IPS DF 6.9 (cell line): ENCODE measurements at places on chromosomes 11 and 22.

- DNase-seq = no peak
Observed at GRCh38 chr11:109960831-109961230, 132.4 kb upstream of the ZC3H12C start.

- no peak for DNase-seq
Observed at GRCh38 chr11:26621132-26621531, 49.1 kb upstream of the MUC15 start.

DNA sequence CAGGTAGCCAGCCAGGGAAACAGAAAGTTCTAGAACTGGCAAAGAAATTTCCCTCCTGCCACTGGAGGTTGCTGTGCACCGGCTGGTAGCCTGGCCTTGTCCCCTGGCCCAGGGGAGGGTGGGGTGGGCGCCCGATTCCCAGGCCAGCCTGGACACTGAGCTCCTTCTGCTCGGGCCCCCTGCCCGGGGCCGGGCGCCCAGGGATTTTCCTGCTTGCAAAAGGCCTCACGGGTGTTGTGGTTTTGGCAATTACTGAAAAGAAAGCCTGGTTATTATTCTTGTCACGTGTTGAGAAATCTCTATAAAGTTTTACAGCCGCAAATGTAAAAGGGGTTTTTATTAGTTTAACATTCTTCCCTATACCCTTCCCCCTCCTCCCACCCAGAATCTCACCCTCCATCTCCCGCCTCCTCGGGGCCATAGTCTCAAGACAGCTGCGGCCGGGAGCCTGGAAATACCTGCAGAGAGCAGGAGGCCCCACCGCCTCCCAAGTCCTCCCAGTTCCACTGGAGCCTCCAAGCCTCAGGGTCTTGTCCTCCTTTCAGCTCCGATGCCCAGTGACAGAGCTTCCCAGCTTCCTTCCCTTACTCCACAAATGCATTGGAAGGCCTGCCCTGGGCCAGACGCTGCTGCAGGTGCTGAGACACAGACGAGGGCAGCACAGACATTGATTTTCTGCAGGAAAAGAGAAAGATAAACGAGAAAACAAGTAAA lies 1515.6 kb downstream of the TBC1D22A start:
- no peak for DNase-seq

- no peak for DNase-seq
Observed at GRCh38 chr11:2911785-2912391, 17.3 kb downstream of the PHLDA2 start.

DNA sequence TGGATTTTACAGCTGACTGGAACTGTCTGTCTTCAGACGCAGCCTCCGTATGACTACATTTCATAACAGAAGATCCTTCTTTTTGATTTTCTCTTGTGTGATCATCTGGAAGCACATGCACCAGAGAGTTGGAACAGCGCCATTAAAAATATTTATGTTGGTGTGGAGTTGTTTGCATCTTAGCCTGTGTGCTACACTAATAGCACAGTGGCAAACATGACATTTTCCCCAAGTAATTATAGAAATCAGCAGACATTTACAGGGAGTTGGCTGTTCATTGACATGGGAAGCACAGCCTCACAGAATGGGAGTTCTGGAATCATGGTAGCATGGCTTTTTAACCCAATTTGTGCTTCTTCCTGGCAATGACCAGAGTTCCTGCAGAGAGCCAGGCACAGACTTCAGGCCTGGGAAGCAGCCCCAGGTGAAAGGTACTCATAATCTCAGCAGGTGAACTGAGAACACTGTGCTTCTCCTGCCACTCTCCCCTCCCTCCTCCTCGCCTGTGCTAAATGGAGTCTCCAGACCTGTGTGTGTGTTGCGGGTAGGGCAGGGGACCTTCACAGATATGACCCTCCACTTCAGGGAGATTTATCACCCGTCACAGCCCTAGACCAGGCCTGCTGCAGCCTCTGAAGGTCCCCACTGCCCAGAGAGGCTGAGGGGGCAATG lies 82.8 kb upstream of the PLET1 start:
- no peak for DNase-seq

GRCh38 chr11:18365741-18366140 lies 28.6 kb upstream of the LDHA start:
- no peak for DNase-seq

GRCh38 chr11:3058753-3059664 lies 1.8 kb upstream of the CARS1 start:
- no peak for DNase-seq

DNA sequence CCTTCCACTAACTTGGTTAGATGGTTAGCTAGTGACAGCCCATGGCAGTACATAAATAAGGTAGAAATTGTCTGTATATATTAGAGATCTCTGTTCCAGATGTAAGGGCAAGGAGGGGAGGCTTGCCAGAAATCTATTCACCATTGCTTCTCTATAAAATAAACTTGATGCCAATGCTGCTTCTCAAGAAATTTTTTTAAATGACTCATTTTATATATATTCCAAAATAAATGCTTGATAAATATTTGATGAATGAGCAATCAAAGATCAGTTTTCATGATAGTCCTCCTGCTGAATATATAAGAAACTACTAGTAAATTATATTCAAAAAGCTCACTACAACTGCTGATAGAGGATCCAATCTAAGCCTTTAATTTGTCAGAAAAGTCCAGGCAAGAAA lies 710.6 kb upstream of the CCDC179 start:
- no peak for DNase-seq

DNA sequence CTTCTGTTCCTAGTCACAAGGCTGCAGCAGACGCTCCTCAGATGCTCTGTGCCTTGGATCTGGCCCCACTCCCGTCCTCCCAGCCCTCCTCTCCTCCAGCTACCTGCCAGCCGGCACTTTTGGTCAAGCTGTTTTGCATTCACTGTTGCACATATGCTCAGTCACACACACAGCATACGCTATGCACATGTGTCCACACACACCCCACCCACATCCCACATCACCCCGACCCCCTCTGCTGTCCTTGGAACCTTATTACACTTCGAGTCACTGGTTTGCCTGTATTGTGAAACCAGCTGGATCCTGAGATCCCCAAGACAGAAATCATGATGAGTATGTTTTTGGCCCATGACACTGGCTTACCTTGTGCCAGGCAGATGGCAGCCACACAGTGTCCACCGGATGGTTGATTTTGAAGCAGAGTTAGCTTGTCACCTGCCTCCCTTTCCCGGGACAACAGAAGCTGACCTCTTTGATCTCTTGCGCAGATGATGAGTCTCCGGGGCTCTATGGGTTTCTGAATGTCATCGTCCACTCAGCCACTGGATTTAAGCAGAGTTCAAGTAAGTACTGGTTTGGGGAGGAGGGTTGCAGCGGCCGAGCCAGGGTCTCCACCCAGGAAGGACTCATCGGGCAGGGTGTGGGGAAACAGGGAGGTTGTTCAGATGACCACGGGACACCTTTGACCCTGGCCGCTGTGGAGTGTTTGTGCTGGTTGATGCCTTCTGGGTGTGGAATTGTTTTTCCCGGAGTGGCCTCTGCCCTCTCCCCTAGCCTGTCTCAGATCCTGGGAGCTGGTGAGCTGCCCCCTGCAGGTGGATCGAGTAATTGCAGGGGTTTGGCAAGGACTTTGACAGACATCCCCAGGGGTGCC lies 109.8 kb downstream of the BCR start:
- DNase-seq = no peak

GRCh38 chr22:48082284-48082683 lies 1319.8 kb downstream of the TBC1D22A start:
- no peak for DNase-seq

- no peak for DNase-seq
Observed at GRCh38 chr11:124297921-124298320, 15.8 kb downstream of the OR8D1 start.

- no peak for DNase-seq
Observed at GRCh38 chr11:131121426-131122333, 205.4 kb upstream of the SNX19 start.

DNA sequence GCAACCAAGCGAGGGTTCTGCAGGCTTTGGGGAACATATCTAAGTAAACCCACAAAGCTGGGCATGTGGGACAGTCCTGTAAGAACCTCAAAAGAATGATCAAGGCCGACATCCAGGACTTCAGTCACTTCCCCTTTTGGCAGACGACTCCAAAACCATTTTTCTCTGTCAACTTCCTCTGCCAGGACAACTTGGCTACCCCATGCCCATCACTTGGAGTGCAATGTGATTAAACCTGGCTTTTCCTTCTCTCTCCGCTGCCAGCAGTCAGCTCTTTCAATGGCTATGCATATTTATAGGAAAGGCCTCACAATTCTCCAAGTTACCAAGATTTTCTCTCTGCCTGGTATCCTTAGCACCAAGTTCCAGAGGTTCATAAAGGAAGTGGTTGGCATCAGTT lies 78.9 kb downstream of the C11orf58 start:
- no peak for DNase-seq

DNA sequence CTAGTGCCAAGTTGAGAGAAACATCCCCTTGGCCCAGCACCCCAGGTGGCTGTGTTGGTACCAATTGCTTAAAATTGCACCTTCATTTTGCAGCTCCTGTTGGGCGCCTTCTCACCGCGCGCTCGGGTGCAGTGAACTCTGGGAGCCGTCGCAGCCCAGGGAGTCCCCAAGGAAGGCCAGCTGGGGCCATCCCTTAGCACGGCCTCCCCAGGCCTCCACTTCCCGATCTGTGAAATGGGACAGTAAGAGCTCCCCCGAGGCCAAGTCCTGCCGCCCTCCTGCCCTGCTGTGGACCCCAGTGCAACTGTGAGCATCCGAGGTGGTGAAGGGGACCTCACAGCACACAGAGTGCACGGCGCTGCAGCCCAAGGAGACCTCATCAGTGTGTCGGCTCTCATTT lies 1234.1 kb downstream of the BRD1 start:
- DNase-seq = no peak

- DNase-seq = no peak
Observed at GRCh38 chr11:32107647-32108046, 16.8 kb downstream of the RCN1 start.

GRCh38 chr22:19037282-19038163 lies 84.7 kb downstream of the DGCR2 start:
- DNase-seq = no peak

DNA sequence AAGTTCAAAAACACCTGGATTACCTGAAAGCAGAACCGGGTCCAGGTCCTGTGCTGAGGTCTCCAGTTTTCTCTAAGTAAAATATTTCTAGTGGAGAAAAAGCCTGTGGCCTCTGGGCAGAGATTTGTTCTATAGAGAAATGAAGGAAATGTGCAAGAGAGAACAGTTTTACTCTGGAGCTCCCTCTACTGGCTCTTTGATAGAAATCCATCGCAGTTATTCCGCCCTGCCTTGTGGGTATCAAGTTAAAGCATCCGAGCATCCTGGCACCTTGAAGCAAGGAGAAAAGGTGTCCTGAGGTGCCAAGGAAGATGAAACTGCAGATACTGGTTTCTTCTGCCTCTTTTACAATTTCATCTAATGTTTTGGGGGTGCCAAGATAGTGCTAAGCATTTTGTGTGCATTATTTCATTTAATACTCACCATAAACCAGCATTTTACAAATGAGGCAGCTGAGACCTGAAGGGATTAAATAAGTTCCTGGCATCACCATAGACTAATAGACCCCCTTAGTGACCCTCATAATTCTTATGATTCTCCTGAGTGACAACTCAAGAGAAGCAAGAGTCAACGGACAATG lies 113.1 kb upstream of the HSD17B12 start:
- no peak for DNase-seq

GRCh38 chr11:101582989-101583250 lies 887 bp downstream of the TRPC6 start:
- no peak for DNase-seq

GRCh38 chr22:23581260-23581650 lies 1.2 kb upstream of the IGLL1 start:
- no peak for DNase-seq

GRCh38 chr22:43090130-43090789 lies 1.1 kb upstream of the TTLL1 start:
- no peak for DNase-seq

- DNase-seq = no peak
Observed at GRCh38 chr22:23065495-23066122, 4.7 kb upstream of the GNAZ start.

GRCh38 chr11:38252620-38253019 lies 1654.6 kb upstream of the RAG2 start:
- DNase-seq = no peak

DNA sequence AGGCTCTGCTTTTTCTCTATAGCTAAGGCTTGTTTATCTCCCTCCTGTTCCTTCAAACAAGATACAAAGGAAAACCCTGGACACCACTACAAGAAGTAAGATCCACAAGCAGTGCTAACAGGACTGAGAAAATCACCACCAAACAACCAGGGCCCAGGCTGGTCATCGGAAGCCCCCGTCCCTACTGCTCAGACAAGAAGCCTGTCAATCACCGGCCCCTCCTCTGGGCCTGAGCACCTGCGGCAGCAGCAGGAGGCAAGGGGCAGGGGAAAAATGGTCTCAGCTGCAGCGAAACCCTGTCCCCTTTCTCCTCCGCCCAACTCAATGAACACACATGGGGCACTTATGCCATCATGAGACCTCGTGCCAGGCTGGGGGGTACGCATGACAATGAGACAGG lies 155.2 kb downstream of the CEP164 start:
- DNase-seq = no peak

DNA sequence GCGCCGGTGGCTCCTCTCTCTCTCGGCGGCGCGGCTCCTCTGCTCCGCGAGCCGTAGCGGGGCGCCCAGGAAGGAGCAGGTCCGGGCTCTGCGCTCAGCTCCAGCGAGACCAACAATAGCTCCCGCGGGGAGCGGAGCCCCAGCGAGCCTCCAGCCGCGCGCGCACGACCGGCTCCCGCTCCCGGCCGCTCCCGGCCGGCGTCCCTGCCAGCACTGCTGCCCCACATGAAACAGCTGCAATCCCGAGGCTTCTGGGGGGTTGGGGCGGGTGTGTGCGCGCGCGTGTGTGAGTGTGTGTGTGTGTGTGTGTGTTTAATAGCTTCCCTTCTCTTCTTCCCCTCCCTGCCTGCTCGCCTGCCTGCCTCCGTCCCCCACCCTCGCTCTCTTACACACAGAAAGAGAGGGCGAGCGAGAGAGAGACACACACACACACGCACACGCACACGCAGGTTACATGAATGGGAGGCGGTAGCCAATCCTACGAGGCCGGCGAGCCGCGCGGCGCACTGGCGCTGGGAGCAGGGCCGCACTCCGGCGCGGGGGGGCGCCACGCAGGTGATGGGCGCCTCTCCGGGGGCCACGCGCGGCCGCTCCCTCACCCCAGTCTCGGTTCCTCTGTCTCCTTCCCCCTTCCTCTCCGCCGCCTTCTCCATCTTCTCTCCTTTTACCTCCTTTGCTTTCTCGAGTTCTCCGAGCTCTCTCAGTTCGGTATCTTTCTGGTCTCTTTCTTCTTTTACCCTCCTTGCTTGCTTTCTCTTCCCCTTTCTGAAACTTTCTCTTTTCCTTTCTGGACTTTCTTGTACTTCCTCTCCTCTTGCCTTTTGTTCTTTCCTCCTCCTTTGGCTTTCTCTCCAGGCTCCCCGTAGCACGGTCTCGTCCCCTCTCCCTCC lies at the start of gene TENM4:
TSS of gene TENM4 (minus strand) at position 460 of the 890 bp plus-strand sequence. CDS start 371,086 bp downstream, outside the sequence.
- no peak for DNase-seq

DNA sequence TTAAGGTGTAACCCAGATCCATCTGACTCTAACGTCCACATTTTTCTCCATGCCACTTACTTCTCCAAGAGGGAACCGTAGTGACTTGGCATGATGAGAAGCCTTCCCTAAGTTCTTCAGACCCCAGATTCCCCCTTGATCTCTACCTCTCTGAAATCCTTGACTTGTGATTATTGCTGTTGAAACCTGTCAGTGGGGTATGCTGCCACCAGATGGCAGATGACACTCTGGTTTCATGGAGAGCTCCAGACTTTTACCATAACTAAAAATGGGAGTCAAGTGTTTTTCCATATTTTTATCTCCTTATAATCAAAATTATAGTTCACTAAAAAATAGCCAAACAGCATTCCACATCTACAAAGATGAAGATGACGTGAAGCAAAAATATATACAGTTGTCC lies 504.2 kb downstream of the SOX6 start:
- no peak for DNase-seq

- DNase-seq = no peak
Observed at GRCh38 chr22:44214764-44215163, 34.0 kb downstream of the PARVG start.
